ENCODE measurements at places on chromosomes 2 and 18. TPM values are rescaled to one million over a fixed set of nuclear protein-coding genes. Genes with fewer than 3 reads are reported as not detected.

Gene ZSWIM2
- not detected for total RNA-seq

Gene FBXO15
- 0.54 TPM for total RNA-seq

DNA sequence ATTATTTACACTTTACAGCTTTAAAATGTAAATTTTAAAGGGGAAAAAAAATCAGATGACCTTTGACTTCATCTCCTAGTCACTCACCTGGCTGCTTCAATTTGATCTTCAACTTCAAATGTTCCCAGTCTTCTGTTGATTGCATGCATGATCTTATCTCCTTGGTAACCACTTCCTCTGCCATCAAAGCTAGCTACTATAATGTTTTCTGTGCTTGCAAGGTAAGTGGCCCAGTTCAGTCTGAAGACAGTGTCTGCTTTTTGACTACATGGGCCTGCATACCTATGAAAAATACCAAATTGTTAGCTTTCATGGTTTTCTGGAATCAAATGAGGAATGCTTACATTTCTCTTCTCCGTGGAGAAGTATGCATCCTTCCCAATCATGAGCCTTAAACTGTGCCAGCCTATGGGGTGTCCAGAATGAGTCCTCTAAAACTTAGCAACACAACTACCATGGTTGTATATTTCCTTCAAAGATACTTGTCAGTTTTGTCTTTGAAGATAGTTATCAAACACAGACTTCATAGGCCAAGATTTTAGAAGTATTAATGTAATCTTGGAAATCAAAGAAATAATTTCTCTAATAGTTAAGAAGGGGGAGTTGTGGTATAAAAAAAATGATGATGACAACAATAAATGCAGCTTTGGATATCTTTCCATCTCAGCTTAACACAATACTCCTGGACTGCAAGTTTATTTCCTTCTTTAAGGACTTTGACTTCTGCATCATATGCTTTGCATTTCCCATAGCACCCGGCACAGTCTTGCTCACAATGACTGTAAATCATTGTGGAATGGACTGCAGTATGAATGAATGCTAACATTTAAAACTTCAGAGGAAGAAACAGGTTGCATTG is 62.1 kb downstream of the DPP4 start:
- peak overlapping the region; percentile 88 for H3K27ac ChIP-seq
- H3K36me3 ChIP-seq: peaks cover 87% of the 10 kb centered on the region
- H3K27me3 ChIP-seq: no peaks in the 10 kb centered on the region
- peak overlapping the region; percentile 8 for H3K4me3 ChIP-seq
- H3K4me1 ChIP-seq: peaks cover 82% of the 10 kb centered on the region
- DNase-seq: peak; percentile 73

Gene GALR1
- total RNA-seq: not detected

GRCh38 chr2:37549598-37549997 is 121.8 kb downstream of the CDC42EP3 start:
- no peak for DNase-seq
- H3K4me3 ChIP-seq: no peak overlapping the region
- H3K4me1 ChIP-seq: peaks cover 15% of the 10 kb centered on the region
- H3K27me3 ChIP-seq: no peaks in the 10 kb centered on the region

Gene FEV
- not detected for total RNA-seq

Gene TUBA4B
- total RNA-seq: not detected

DNA sequence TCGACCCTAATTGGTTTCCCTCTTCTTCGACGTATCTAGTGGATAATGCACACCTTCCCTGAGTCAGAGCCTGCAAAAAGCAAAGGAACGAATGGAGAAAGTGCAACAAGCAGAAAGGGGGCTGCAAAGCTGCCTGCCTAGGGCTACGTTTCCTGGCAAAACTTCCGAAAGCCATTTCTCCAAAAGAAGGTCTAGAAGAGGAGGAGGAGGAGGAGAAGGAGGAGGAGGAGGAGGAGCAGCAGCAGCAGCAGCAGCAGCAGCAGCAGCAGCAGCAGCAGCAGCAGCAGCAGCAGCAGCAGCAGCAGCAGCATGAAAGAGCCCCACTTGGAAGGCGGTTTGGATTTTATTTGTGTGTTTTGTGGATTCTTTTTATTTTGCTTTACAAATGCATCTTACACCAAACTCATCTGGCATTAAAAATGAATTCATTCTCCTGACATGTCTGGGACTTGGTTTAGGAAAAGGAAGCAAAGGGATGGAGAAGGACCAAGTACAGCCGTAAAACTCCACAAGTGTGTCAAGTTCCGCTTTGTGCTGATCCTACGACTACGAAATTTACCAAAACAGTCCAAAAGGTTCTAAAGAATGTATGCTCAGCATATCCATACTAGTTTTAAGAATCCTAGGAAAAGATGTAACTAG is 2.0 kb downstream of the TCF4 start:
- peaks cover 39% of the 10 kb centered on the region for H3K27me3 ChIP-seq
- H3K36me3 ChIP-seq: peaks cover 1% of the 10 kb centered on the region
- H3K4me1 ChIP-seq: peaks cover 36% of the 10 kb centered on the region
- peak overlapping the region; percentile 66 for H3K4me3 ChIP-seq
- H3K27ac ChIP-seq: no peak overlapping the region

DNA sequence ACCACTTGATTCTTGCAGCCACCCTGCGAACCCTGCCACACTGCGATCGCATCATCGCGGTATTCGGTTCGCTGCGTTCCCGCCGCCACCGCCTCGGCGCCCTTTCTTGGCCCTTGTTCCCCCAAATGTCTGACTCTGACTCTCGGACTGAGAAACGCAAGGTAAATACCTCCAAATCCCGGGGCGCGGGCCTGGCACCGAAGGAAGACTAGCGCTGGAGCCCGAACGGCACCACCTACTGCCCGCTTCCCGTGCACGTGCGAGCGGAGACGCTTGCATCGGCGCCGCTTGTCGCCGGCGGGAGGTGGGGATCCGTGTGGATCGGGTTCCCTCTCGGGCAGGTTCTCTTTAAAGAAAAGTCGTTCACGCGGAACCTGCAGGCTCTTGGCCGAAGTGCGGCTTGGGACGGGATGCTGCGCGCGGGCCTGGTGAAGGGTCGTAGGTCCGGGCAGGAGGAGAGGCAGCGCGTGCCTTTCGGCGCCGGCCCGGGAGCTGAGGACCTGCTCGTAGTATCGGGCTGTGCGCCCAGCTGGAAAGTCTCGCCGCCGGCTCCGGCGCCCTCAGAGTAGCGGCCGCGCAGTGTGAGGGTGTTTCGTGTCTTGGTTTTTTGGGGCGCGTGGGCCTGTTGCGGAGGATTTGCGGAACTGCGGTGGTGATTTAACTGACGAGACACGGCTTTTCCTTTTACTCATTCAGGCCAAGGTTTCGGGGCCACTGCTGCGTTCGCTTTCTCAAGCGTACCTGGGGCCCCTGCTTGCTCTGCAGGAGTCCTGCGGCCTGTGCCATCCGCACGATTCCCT is 514 bp downstream of the BCL2L11 start:
- DNase-seq: peak; percentile 53
- H3K27me3 ChIP-seq: peaks cover 44% of the 10 kb centered on the region
- peak overlapping the region; percentile 92 for H3K27ac ChIP-seq
- H3K4me3 ChIP-seq: peak overlapping the region; percentile 92
- peaks cover 27% of the 10 kb centered on the region for H3K36me3 ChIP-seq

DNA sequence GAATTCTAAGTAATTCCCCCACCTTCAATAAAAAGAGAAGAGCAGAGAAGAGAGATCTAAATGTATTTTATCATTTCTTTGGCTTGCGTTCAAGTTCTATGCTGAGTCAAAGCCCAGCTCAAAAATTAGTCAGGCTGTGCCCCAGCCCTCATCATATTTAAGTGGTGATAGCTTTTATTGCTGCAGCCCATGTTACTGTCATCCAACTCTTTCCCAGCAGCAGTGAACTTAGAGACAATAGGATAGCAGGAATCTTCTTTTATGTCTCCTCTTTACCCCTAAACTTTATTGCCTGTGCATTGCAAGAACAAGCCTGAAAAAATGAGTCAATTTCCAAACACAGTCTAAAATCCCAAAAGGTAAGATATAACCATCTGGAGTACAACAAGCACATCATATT is 1599.3 kb upstream of the PIK3C3 start:
- no peak for DNase-seq
- H3K4me3 ChIP-seq: no peak overlapping the region
- no peak overlapping the region for H3K27ac ChIP-seq
- no peaks in the 10 kb centered on the region for H3K4me1 ChIP-seq
- no peaks in the 10 kb centered on the region for H3K36me3 ChIP-seq

GRCh38 chr2:855177-855576 is 95.5 kb upstream of the SNTG2 start:
- DNase-seq: no peak
- no peak overlapping the region for H3K27ac ChIP-seq
- H3K4me1 ChIP-seq: peaks cover 16% of the 10 kb centered on the region
- no peak overlapping the region for H3K4me3 ChIP-seq
- H3K27me3 ChIP-seq: no peaks in the 10 kb centered on the region
- peaks cover 4% of the 10 kb centered on the region for H3K36me3 ChIP-seq

DNA sequence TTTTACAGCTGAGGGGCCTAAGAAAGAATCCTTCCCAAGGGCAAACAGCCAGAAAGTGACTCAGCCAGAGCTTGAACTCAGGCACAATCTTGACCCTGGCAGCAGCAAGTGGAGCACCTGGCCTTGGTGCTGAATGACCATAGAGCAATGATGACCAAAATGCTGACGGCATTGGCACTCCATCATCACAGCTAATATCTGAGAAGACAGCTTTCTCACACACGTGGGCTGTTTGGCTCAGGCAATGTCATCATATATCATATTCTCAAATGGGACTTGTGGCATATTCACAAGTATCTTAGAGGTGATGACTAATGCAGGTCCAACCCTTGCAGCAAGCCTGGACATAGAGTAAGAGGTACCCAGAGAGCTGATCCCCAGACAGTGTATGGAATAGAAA is 443.9 kb upstream of the MYT1L start:
- H3K4me3 ChIP-seq: no peak overlapping the region
- no peaks in the 10 kb centered on the region for H3K27me3 ChIP-seq
- H3K4me1 ChIP-seq: no peaks in the 10 kb centered on the region
- no peak overlapping the region for H3K27ac ChIP-seq

Gene LRP1B
- not detected for total RNA-seq

- no peaks in the 10 kb centered on the region for H3K4me1 ChIP-seq
- no peak for DNase-seq
- no peak overlapping the region for H3K4me3 ChIP-seq
- no peaks in the 10 kb centered on the region for H3K36me3 ChIP-seq
Measured at GRCh38 chr18:9827793-9828505, 57.8 kb upstream of the TXNDC2 start.

DNA sequence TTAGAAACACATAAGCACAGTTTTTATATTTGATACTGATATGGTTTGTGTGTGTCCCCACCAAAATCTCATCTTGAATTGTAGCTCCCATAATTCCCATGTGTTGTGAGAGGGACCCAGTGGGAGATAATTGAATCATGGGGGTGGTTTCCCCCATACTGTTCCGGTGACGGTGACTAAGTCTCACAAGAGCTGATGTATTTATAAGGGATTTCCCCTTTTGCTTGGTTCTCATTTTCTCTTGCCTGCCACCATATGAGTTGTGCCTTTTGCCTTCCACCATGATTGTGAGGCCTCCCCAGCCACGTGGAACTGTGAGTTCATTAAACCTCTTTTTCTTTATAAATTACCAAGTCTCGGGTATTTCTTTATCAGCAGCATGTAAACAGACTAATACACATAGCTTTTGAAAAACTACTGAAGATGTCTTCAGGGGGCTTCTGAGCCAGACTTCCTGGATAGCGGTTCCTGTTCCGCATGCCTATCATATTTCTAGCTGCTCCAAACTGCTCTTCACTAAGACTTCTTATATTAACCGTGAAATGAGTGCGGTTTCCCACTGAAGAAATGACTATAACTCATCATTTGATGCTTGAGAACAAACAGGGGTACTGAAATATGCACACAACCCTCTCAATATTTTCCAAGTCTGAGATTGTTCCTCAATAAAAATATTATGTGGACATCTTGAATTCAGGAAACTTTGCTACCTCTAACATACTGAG is 75.8 kb downstream of the SPHKAP start:
- H3K4me1 ChIP-seq: no peaks in the 10 kb centered on the region
- H3K36me3 ChIP-seq: no peaks in the 10 kb centered on the region
- H3K27ac ChIP-seq: no peak overlapping the region
- H3K4me3 ChIP-seq: no peak overlapping the region
- no peaks in the 10 kb centered on the region for H3K27me3 ChIP-seq
- no peak for DNase-seq

Gene ST8SIA3
- not detected for total RNA-seq

GRCh38 chr2:195659982-195660890 is 3.2 kb downstream of the SLC39A10 start:
- H3K27me3 ChIP-seq: peaks cover 2% of the 10 kb centered on the region
- H3K4me3 ChIP-seq: peak overlapping the region; percentile 97
- H3K4me1 ChIP-seq: peaks cover 38% of the 10 kb centered on the region
- peaks cover 46% of the 10 kb centered on the region for H3K36me3 ChIP-seq
- DNase-seq: peak; percentile 91
- H3K27ac ChIP-seq: peak overlapping the region; percentile 99

DNA sequence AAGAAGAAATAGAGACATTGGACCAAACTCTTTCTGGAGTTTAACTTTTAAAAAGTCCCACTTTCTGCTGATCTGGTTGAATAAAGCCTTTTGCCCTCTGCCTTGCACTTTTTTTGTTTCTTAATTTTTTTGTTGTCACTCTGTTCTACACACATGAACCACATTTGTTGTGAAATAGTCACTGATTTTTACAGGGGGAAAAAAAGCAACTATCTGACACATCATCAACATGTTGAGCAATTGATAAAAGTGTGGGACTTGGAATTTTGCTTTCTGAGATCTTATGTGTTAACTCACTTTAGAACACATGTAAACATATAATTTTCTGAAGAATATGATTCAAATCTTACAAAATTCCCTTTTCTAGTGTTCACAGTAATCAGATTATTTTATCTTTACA is 414.8 kb upstream of the FIGN start:
- H3K4me1 ChIP-seq: no peaks in the 10 kb centered on the region
- H3K4me3 ChIP-seq: no peak overlapping the region
- H3K27me3 ChIP-seq: no peaks in the 10 kb centered on the region
- DNase-seq: no peak
- H3K36me3 ChIP-seq: no peaks in the 10 kb centered on the region
- no peak overlapping the region for H3K27ac ChIP-seq

DNA sequence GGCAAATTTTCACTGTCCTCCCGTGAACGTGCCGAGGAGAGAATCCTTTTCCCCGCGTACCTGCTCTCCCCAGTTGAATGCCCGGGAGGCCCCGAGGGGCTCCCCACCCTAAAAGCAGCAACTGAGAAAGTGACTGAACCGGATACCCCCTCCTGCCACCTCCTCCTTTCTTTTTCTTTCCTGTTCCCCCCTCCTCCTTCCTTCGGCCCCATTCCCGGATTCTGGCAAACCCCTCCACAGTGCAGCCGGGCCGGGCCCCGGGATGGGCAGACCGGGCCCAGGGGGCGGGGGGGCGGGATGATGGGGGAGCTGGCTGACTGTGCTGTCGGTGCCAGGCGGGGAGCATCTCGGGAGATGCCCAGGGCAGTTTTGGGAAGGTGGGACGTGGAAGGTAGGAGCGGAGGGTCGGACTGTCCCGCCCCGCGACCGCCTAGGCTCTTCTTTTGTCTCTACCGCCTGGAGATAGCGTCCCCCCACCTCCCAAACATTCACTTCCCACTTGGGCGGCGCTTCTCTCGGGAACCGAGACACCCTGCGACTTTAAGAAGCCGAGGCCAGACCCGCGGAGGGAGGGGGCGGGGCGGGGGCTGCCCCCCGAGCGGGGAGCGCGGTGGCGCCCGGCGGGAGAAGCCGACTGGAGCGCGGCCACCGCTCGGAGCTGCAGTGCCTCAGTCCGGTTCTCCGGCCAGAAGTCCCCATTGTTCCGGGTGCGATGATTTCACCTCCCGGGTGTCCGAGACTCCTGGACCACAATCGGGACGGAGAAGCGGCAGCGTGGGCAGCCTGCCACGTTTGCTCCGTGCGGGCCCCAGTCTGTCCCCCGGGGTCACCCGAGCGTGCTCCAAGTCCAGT is 8.2 kb downstream of the DLX2 start:
- peaks cover 4% of the 10 kb centered on the region for H3K36me3 ChIP-seq
- H3K4me1 ChIP-seq: peaks cover 44% of the 10 kb centered on the region
- peak overlapping the region; percentile 75 for H3K4me3 ChIP-seq
- DNase-seq: no peak
- no peak overlapping the region for H3K27ac ChIP-seq
